ENCODE measurements at places on chromosomes 5 and 9.

- DNase-seq: no peak
Measured at GRCh38 chr9:16202221-16202620, 649.4 kb downstream of the CCDC171 start.

DNA sequence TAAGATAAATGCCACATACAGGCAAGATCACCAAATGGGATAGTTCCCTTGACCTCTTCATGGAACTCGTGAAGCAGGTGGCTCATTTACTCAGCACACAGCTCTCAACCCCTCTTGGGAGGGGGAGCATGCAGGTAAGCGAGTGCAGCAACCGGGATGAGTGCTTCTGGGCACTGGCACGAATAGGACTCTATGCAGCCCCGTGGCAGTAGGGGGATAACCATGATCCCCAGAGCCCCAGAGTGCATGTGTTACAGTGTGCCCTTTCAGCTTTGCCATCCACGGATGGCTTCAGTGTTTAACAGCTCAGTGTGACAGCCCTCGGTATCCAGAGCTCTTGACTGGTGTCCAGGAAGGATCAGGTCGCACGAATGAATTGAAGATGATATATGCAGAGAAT lies 1187.1 kb downstream of the CDH9 start:
- no peak for DNase-seq

- DNase-seq: no peak
Measured at GRCh38 chr5:1507457-1507856, 16.3 kb downstream of the LPCAT1 start.

GRCh38 chr5:171999877-172000276 lies 6.6 kb downstream of the FBXW11 start:
- no peak for DNase-seq

GRCh38 chr5:169527863-169528262 lies 55.7 kb upstream of the SPDL1 start:
- DNase-seq: no peak

- DNase-seq: no peak
Measured at GRCh38 chr5:126778675-126779403, 1.9 kb downstream of the LMNB1 start.

- DNase-seq: no peak
Measured at GRCh38 chr5:173888473-173889131, 453 bp downstream of the CPEB4 start.

DNA sequence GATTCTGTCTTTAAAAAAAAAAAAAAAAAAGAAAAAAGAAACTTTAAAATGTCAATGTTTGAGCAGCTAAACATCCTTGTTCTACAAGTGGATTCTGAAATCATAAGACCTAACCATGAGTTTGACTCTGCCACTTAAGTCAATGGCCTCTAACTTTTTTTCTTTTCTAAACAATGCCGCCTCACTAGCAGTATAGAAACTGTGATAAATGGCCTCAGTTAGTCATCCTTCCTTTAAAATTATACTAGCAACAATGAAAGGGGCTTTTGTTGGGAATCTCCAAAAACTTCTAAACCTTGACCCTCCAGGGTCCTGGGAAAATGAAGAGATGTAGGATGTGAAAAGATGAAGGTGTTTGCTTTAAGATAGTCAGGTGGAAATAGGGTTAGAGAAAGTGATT lies 71.1 kb downstream of the FBXL7 start:
- no peak for DNase-seq

- DNase-seq: peak; percentile 38
Measured at GRCh38 chr5:21649969-21650368, 1203.2 kb downstream of the CDH12 start.

DNA sequence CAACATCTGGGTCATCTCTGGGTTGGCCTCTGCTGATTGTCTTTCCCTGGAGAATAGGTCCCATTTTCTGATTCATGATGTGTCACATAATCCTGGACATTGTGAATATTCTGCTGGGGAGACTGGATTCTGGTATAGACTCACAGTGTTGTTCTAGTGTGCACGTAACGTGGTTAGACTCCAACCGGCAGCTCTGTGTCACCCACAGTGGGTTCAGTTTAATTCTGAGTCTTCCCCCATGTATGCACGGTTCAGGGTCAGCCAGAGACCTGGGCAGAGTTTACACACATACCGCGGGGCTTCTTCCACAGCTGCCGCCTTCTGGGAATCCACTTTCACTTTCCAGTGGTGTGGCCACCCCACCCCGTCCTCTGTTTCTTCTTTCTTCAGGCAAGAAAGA lies 38.0 kb upstream of the LRRC14B start:
- DNase-seq: no peak

GRCh38 chr9:7097785-7098752 lies 340.3 kb downstream of the KDM4C start:
- no peak for DNase-seq

- DNase-seq: peak; percentile 78
Measured at GRCh38 chr5:87541033-87541432, 128.3 kb upstream of the CCNH start.

GRCh38 chr9:17751486-17751885 lies 172.6 kb downstream of the SH3GL2 start:
- DNase-seq: no peak

DNA sequence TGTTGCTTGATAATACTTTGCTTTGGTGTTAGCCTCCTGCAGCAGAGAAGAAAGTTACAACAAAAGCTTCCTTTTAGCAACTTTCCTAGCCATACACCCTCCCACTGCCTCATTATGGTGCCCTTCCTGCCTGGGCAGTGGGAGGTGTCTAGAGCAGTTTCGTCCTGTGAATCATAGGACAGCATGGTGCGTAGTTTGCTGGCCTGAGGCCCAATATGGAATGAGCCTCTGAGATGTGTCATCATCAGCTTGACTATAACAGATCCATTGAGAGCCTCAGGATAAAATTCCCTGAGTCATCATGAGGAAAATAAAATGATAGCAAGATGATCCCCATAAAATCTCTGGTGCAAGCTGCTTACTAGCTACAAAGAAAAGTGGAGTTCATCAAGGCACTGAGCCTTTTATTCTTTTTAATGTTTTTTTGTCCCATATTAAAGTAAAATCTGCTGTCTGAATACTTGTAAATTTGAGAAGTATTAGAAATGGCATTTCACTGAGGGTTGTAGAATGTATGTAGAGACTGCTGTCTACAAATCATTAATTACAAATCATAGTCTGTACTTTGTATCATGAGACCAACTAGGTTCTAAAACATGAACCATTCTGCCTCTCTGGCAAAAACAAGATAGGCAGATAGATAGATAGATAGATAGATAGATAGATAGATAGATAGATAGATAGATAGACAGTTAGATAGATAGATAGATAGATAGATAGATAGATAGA lies 303.0 kb upstream of the PDE4D start:
- no peak for DNase-seq

- DNase-seq: peak; percentile 77
Measured at GRCh38 chr9:97293207-97293721, 14.2 kb upstream of the CCDC180 start.

- DNase-seq: no peak
Measured at GRCh38 chr9:85536076-85536475, 205.7 kb downstream of the AGTPBP1 start.

DNA sequence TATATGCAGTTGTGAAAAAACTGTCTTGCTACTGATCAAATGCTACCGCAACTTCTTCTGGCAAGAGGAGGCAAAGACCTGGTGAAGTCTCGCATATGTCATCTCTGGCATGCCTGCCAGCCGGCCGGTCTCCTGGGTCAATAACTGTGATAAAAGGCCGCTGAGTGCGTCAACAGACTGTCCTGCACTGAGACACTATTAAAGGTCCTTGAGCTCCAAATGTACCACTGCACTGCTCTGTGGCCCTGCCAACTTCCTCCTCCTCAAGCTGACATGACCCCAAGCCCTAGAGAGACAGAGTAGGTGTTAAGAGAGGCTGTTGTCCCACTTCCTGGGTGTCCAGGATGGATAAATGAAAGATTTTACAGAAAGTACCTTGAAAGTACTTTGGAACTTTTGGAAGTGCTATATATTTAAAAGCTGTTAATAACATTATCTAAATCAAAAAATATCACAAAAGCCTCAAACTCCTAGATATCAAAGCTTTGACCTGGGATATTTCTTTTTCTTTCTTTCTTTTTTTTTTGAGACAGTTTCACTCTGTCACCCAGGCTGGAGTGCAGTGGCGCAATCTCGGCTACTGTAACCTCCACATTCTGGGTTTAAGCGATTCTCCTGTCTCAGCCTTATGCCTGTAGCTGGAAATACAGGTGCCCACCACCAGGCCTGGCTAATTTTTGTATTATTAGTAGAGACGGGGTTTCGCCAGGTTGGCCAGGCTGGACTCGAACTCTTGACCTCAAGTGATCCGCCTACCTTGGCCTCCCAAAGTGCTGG lies 31.5 kb downstream of the RAPGEF1 start:
- no peak for DNase-seq

GRCh38 chr9:128201441-128202369 lies 1.5 kb upstream of the DNM1 start:
- no peak for DNase-seq

GRCh38 chr5:668283-668995 lies 24.7 kb downstream of the TPPP start:
- no peak for DNase-seq

GRCh38 chr5:95068289-95068910 lies 216.5 kb downstream of the MCTP1 start:
- DNase-seq: no peak

DNA sequence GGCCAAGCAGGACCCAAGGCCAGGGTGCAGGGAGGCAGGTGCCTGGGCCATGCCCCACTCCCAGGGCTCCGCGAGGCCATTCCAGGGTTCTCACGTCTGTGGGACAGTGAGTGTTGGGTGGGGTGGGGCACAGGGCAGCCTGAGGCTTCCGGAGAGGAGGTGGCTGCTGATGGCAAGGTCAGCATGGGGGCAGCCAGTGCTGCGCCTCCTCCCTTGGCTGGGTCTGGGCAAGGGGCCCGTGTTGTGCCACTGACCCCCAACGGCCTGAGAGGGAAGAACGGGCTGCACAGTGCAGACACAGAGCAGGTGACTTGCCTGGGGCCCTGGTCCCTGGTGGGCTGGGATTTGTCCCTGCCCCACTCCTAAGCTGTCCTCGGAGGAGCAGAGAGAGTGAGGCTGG lies 82.1 kb downstream of the RXRA start:
- DNase-seq: no peak

DNA sequence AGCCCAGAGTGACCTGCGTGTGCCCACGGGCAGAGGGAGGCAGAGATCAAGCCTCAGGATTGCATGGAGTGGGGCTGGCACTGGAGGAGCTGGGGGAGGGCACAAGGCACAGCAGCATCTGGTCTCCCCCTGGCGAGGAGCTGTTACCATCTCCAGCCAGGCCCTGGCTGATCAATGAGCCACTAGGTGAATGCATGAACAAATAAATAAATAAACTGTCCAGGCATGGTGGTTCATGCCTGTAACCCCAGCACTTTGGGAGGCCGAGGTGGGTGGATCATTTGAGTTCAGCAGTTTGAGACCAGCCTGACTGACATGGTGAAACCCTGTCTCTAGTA lies 14.3 kb upstream of the PSMB7 start:
- DNase-seq: no peak

- DNase-seq: no peak
Measured at GRCh38 chr5:108003178-108003577, 332.4 kb upstream of the EFNA5 start.

DNA sequence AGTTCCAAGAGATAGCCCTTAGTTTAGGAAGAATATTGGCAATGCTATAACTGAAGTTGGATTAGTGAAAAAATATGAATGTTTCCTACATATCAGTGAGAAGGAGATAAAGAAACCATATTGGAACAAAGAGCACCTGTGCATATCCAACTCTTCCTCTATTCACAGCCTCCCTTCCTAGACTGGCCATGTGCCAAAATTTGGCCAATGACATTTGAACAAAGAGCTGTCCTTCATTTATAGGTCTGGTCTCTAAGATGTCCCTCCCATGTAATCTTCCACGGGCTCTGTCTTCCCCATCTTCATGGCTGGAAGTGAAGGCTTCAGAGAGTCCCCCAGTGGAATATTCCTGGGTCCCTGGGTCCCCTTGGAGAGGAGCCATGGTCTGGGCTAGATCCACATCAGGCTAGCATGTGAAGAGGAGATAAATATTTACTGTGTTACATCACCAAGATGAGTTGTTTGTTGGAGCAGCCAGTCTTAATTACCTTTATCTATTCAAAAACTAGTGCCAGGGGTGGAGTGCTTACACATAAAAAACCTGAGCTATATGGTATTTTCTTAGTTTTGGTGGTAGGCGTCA lies 190.0 kb upstream of the S1PR3 start:
- DNase-seq: no peak

- no peak for DNase-seq
Measured at GRCh38 chr9:61674465-61674864, 484.6 kb downstream of the SPATA31A7 start.

- no peak for DNase-seq
Measured at GRCh38 chr5:160641405-160641804, 210.6 kb downstream of the ATP10B start.

Data from COR-L47 (cell line).